Pulmonary artery endothelial cell (primary cell): ENCODE measurements at places on chromosomes 11 and 22.

DNA sequence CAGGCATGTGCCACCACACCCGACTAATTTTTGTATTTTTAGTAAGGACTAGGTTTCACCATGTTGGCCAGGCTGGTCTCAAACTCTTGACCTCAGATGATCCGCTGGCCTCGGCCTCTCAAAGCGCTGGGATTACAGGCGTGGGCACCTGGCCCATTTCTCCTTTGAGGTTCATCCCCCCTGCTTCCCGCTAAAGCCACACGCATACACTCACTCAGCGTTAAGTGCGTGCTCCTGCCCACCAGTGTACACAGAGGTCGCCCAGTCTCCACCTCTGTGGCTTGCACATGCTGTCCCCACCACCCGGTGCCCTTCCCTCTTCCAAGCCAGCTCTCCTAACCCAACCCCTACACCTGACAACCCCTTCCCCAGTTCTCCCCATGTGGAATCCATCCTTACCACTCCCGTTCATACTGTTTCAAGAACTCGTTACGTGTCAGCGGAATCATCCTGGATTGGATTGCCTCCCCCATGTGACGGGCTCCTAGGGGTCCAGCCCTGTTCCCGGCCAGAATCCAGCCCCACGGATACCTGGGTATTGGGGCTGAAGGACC is 15.7 kb upstream of the CYTH4 start:
- no peak for DNase-seq

GRCh38 chr22:22547692-22548300 is 11.3 kb downstream of the PRAME start:
- DNase-seq = no peak

DNA sequence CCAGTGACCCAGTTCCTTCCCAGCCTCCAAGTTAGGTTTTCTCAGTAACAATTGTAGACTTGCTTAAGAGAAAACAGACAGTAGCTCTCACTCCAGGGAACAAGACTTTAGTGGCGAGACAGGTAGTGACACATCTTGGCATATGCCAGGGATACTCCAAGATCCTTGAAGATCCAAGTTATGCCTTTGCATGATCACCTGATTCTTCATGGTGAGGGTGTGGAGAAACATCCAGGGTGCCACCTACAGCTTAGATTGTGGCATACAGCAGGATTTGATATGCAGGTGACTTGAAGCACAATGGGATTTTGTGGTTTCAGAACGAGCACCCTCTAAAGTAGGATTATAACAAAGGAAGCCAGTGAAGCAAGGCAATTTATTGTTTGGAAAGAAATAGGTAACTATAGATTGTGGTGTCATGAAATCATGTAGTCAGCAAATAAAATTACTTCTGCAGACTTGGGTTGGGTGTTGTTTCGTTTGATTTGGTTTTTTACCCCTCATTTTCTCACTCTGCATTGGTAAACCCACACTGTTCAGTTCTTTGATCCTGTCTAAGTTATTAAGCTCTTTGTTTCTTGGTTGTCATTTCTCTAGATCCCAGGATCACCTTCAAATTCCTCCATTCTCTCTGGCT is 9.2 kb downstream of the POU2AF3 start:
- DNase-seq = no peak

- no peak for DNase-seq
Measured at GRCh38 chr11:74780248-74781005, 31.8 kb downstream of the RNF169 start.
